NCI-H1436 (cell line): ENCODE measurements at places on chromosomes 13 and 19.
A peak's percentile ranks its signal among the peaks of the same experiment; 100 is the strongest.

DNA sequence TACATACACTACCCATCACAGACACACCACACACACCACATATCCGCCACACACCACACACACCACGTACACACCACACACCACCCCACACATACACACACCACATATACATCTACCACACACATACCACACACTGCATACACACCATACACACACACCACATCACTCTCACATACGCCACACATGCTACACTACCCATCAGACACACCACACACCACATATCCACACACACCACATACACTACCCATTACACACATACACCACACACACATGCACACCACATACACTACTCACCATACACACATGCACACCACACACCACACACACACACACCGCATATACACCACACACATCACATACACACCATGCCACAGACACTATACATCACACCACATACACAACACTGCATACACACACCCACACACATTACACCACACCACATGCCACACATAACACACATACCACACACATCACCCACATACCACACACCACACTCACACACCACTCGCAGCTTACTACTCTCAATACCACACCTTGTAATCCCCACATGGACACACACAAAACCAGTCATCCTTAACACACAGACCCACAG, 9.5 kb downstream of the ERFL start:
- no peak for DNase-seq

- DNase-seq: no peak
Observed at GRCh38 chr19:47228168-47228936, 2.6 kb downstream of the BBC3 start.

DNA sequence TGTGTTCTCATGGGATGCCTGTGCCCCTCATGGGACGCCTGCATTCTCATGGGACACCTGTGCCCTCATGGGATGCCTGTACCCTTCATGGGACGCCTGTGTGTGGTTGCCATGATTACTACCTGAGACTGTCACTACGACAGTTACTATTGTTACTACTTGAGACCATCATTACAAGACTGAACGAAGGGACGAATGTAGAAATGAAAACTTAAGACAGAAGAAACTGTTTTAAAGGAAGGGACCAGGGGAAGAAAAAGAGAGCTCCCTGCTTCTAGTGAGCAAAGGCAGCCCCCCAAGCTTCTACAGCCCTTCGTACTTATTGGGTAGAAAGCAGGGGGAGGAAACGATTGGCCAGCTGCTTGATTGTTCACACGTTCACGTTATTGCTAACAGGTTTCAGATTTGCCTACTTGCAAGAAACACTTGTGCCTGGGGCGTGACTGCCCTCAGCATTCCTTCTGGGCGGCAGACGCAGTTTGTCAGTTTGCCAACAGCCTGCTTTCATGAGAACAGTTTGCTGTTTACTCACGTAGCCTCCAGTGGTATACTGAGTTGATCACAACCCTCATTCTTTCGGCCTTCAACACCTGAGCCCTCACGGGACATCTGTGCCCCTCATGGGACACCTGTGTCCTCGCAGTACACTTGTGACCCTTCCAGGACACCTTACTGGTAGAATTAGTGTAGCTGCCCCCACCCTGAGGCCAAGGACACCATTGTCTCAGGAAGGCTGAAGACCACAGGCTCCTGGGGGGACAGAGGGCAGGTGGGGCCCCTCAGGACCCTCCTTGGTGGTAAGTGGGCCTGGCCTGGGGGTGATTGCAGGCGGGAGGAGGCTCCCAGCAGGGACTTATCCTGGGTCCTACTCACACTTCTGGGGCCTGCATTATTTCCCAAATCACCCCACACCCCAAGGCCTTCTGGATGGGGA, 2.5 kb upstream of the S1PR4 start:
- peak; percentile 8 for DNase-seq

DNA sequence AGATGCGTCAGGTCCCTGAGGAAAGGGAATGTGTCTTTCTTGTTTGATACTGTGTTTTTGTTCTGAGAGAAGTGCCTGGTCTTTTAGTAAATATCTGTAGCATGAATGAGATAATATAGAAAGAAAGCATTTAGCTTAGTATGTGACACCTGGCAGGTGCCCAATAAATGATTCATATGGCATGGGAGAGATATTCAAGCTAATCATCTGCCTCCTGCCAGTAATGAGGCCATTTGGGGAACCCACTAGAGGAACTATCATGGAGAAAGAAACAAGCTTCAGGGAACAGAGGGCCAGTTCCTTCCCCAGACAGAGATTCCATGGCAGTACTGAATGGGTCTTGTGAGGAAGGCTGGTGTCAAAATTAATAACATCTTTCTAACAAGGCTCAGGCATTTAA, 603.9 kb downstream of the DCT start:
- DNase-seq: no peak

- DNase-seq: no peak
Observed at GRCh38 chr13:107937848-107938247, 277.5 kb downstream of the LIG4 start.

- DNase-seq: no peak
Observed at GRCh38 chr19:56821675-56822074, 18.9 kb downstream of the PEG3 start.

GRCh38 chr19:53541971-53542370, 4.0 kb downstream of the ZNF331 start:
- no peak for DNase-seq

- no peak for DNase-seq
Observed at GRCh38 chr13:30972888-30973377, 40.5 kb downstream of the TEX26 start.

GRCh38 chr13:32036757-32037156, 5.2 kb downstream of the FRY start:
- no peak for DNase-seq

DNA sequence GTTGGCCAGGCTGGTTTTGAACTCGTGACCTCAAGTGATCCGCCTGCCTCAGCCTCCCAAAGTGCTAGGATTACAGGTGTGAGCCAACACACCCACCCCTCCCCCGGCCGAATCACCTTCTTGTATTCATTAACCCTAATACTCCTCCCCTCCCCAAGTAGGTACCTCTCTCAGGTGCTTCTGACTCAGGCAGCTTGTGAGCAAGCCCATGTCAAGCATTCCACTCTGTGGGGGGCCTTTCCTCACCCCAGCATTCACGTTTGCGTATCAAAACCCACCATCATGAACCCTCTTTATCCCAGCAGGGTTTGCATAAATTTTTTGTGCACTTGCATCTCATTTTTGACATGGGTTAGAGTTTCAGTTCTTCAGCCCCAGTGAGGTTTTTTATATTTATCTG, 23.6 kb upstream of the RFXAP start:
- DNase-seq: no peak

DNA sequence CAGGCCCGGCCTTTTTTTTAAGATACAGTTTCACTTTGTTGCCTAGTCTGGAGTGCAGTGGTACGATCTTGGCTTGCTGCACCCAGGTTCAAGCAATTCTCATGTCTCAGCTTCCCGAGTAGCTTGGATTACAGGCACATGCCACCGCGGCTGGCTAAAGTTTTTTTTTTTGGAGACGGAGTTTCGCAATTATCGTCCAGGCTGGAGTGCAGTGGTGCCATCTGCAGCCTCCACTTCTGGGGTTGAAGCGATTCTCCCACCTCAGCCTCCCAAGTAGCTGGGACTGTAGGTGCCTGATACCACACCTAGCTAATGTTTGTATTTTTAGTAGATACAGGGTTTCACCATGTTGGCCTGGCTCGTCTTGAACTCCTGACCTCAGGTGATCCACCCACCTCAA, 4.9 kb upstream of the CARM1 start:
- DNase-seq: no peak

GRCh38 chr19:14412996-14413692, 6.0 kb downstream of the DDX39A start:
- no peak for DNase-seq

DNA sequence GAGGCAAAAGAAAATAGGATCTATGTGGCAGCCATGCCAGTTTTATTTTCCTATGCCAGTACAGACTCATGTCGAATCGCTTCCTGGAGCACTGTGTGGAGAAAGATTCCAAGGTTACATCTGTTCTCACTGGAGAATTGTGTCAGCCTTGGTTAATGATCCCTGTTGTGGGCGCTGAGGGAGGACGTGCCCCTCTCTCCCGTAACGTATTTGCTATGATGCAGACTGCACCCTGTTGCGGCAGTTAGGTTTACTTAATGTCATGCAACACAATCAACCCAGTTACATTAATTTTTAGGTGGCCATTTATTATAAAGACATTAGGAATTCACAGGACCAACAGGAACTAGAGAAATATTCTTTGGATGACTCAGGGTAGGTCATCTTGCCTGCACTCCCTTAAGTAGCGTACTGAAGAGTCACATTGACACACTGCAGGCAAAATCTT, 892.9 kb downstream of the EFNB2 start:
- no peak for DNase-seq

DNA sequence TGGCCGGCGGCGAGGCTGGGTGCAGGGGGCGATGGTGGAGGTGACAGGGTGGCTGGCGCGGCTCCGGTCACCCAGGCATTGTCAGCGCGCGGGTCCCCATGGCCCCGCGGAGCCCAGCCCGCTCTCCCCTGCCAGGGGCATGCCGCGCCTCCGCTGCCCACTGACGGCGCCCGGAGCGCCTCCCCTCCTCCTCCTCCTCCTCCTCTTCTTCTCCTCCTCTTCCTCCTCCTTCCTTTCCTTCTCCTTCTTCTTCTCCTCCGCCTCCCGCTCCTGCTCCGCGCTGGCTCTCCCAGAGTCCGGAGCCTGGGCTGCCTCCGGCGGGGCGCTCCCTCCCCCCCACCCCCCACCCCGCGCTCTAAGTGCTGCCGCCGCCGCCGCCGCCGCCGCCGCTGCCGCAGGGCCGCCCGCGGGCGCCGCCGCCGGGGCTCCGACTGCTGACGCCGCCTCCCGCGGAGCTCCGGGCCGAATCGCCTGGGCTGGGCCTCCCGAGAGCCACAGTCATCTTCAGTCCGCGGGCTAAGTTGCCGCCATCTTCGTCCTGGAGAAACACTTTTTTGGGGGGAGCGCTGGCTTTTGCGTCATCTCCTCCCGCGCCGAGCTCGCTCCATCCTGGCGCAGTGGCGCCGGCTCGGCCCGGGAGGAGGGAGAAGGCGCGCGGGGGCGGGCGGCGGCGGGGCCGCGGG, 348.3 kb downstream of the LIG4 start:
- DNase-seq: peak; percentile 55
